ENCODE measurements at places on chromosomes 2 and 18. TPM values are rescaled to one million over a fixed set of nuclear protein-coding genes. Genes with fewer than 3 reads are reported as not detected.

MZT2B gene
- 204 TPM for total RNA-seq

ABCB6 gene
- total RNA-seq: 21.6 TPM

CAPN14 gene
- total RNA-seq: 0.12 TPM

SLC14A1 gene
- total RNA-seq: 443 TPM

GEN1 gene
- 10.1 TPM for total RNA-seq

TUBA3E gene
- total RNA-seq: not detected

CPO gene
- 0.13 TPM for total RNA-seq

DLGAP1 gene
- total RNA-seq: 2.4 TPM

SPP2 gene
- total RNA-seq: not detected

KLF7 gene
- total RNA-seq: 6.9 TPM

TMEM17 gene
- 2.2 TPM for total RNA-seq

SMAD2 gene
- total RNA-seq: 117 TPM

SLC35F5 gene
- total RNA-seq: 204 TPM

CMPK2 gene
- 2.1 TPM for total RNA-seq

CUL3 gene
- 72.5 TPM for total RNA-seq

UCN gene
- total RNA-seq: 0.50 TPM

EIF2AK3 gene
- 51.9 TPM for total RNA-seq

IL36G gene
- total RNA-seq: not detected

FSHR gene
- total RNA-seq: not detected

All from aortic smooth muscle cell (primary cell).